Activated CD8-positive, alpha-beta memory T cell treated with anti-CD3 and anti-CD28 coated beads, Interleukin-2, amount 10 ng/mL, durations not matched to agents 7 days and 5 days (primary cell): ENCODE measurements at places on chromosomes 16 and 17.

- no peak overlapping the region for H3K27ac ChIP-seq
- no peaks in the 10 kb centered on the region for H3K4me1 ChIP-seq
- DNase-seq = no peak
- no peaks in the 10 kb centered on the region for H3K36me3 ChIP-seq
Measured at GRCh38 chr17:63262751-63263476, 183.2 kb downstream of the CYB561 start.

DNA sequence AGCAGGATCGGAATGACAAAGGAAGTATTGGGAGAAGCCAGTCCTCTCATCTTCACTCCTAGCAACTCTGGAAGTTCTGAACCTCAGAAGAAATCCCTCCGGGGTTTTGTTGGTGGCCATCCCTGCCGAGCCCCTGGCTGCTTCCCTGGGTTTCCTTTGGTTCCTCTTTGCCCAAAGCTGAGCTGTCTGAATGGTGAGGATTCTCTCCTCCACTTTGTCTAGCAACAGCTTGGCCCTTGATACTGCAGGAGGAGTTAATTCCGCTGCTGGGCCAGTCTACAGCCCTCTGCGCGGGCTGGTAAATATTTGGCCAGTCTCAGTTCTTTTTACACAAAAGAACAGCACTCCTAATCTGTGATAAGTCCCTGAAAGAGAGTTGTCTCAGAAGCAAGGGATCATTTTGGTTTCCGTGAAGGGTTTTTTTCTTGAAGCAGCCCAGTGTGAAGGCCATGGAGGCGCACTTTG, 170.9 kb downstream of the RAB11FIP4 start:
- DNase-seq = no peak
- H3K4me1 ChIP-seq = peaks cover 9% of the 10 kb centered on the region
- H3K27me3 ChIP-seq = peaks cover 35% of the 10 kb centered on the region
- H3K4me3 ChIP-seq = no peak overlapping the region
- no peaks in the 10 kb centered on the region for H3K36me3 ChIP-seq

DNA sequence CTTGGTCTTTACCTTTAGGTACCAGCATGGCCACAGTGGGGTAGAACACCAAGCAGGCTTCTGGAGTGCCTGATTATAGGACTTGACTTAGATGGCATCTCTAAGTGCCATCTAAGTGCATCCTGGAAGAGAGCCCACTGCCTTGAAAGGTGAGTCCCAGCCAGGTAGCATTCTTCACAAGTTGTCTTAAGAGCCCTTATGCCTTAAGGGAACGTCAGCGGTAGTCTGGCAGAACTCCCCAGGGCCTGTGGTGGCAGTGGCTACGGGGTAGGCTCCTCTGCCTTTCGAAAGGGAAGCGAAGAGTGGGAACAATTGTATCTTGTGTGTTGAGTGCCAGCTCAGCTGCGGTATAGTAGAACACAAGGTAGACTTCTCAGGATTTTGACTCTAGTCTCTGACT, 549.0 kb downstream of the HS3ST4 start:
- no peaks in the 10 kb centered on the region for H3K4me1 ChIP-seq
- no peak overlapping the region for H3K27ac ChIP-seq
- no peak overlapping the region for H3K4me3 ChIP-seq
- no peak for DNase-seq
- no peaks in the 10 kb centered on the region for H3K36me3 ChIP-seq

DNA sequence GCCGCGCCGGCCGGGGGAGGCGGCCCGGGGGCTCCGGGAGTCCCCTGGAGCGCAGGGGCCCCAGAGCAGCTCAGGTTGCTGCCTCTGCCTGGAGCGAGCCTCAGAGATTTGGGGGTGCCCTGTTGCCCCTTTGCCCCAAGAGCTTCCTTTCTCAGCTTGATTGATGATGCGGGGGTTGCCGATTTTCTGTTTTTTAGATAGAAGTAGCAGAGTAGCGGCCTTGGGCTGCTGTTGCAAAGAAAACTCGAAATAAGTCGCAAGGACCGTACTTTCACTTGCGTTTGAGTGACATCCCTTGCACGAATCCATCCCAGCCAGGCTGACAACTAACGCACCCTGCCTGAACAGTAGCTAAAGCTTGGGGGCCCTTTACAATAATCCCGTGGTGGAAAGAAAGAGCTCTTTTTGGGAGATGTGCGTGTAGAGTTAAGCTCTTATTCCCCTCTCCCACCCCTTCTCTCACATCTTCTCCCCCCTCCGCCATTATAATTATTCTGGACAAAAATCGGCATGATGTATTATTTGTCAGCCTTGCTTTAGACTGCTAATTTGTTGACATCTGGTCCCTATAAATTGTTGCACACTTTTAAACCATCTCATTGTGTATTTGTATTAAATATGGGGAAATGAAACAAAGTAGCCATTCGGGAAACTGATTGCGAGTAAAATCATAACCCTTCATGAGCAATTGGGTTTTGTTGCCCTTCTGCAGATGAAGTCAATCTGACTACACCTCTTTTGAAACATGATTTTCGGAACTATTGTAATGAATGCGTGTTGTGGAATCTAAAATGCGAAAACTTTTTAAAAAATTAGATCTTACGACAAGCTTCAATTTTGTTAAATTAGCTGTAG, 873 bp downstream of the USP10 start:
- no peaks in the 10 kb centered on the region for H3K27me3 ChIP-seq
- DNase-seq = peak; percentile 69
- peak overlapping the region; percentile 96 for H3K27ac ChIP-seq
- H3K4me1 ChIP-seq = peaks cover 43% of the 10 kb centered on the region

- H3K27ac ChIP-seq = no peak overlapping the region
- DNase-seq = no peak
- no peaks in the 10 kb centered on the region for H3K27me3 ChIP-seq
- H3K4me1 ChIP-seq = no peaks in the 10 kb centered on the region
- no peaks in the 10 kb centered on the region for H3K36me3 ChIP-seq
- no peak overlapping the region for H3K4me3 ChIP-seq
Measured at GRCh38 chr17:54085020-54085419, 262.3 kb downstream of the KIF2B start.

- peak overlapping the region; percentile 98 for H3K27ac ChIP-seq
- peaks cover 25% of the 10 kb centered on the region for H3K4me1 ChIP-seq
- H3K36me3 ChIP-seq = peaks cover 25% of the 10 kb centered on the region
- peak; percentile 31 for DNase-seq
- H3K4me3 ChIP-seq = peak overlapping the region; percentile 84
Measured at GRCh38 chr17:15998031-15998562, 1.4 kb downstream of the ZSWIM7 start.

- no peak overlapping the region for H3K4me3 ChIP-seq
- no peaks in the 10 kb centered on the region for H3K27me3 ChIP-seq
- H3K4me1 ChIP-seq = no peaks in the 10 kb centered on the region
- no peak for DNase-seq
- no peak overlapping the region for H3K27ac ChIP-seq
Measured at GRCh38 chr17:54015734-54016133, 193.0 kb downstream of the KIF2B start.

DNA sequence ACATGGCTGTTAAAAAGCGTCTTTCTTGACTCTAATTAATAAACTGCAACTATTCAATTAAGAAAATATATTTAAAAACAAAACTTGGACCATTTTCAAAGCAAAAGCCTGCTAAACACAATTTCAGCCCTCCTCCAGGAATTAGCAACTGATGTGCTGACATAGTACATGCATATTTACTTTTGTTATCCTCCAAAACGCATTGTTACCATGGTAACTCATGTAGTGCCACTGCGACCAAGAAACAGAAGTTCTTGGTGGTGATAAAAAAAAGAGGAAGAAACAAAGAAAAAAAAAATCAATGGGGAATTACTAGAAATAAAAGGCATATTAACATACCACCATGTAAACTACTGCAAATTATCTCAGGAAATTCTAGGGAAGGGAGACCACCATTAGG, 793.4 kb upstream of the CDH8 start:
- H3K36me3 ChIP-seq = no peaks in the 10 kb centered on the region
- H3K27me3 ChIP-seq = no peaks in the 10 kb centered on the region
- no peak overlapping the region for H3K4me3 ChIP-seq
- H3K27ac ChIP-seq = no peak overlapping the region

DNA sequence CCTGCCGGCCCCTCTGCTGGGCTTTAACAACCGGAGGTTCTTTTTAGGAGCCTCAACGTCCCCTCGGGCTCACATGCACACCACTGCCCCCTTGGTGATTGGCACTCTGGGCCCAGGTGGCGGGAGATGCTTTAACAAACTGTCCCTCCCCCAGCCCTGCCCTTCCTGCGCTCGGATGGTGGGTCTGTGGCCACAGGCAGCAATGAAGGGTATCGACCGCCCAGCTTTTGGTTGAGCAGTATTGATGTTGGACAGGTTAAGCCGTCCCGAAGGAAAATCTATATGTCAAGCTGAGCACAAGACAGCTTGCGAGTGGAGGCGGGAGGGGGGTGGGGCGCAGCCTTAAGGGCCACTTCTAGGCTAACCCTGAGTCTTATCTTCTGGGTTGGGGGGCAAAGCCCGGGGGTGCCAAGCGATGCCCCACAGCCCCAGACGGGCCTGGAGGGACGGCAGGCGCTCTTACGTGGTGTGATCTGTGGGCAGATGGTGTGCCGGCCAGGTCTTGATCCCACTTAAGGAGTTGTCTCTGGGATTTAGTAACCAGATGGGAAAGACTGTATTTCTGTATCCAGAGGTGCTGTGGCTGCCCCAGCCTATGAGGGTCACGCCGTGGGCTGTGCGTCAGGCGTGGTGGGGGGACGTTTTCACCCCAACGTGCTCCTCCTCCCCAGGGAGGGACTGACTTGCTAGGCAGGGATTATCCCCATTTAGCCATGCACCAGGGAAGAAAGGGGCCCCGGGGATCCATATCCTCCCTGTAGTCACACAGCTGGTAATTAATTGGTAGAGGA, 6.2 kb downstream of the GSE1 start:
- no peak for DNase-seq
- H3K4me3 ChIP-seq = no peak overlapping the region
- peaks cover 3% of the 10 kb centered on the region for H3K36me3 ChIP-seq
- H3K27ac ChIP-seq = no peak overlapping the region

DNA sequence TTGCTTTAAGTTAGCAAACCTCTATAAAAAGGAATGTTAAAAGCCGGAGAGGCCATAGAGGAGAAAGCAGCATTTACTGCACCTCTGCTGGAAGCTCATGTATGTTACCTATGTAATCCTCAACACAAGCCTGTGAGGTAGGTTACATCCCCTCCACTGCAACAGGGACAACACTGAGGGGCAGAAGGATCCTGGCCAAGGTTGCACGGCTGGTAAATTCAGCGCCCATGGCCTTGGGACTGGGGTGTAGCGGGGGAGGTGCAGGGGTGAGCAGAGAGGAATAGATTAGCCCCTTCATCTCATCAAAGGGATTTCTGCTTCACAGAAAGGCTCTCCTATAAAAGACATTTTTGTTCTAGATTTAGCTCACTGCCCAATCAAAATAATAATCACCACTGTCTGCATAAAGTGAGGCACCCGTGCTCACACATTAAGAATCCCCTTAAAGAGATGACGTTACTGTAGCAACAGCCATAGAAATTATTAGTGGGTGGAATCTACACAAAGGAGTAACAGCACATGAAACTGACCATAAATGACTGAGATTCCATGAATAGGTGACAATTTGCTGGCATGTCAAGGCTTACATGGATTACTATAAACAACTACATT, 3.3 kb downstream of the ZCCHC14 start:
- H3K27ac ChIP-seq = no peak overlapping the region
- no peaks in the 10 kb centered on the region for H3K36me3 ChIP-seq
- peaks cover 61% of the 10 kb centered on the region for H3K27me3 ChIP-seq

GRCh38 chr17:57311281-57312216, 55.2 kb downstream of the MSI2 start:
- H3K27me3 ChIP-seq = no peaks in the 10 kb centered on the region
- no peak overlapping the region for H3K4me3 ChIP-seq
- no peak for DNase-seq
- H3K4me1 ChIP-seq = no peaks in the 10 kb centered on the region
- peaks cover 8% of the 10 kb centered on the region for H3K36me3 ChIP-seq

- no peak for DNase-seq
- no peak overlapping the region for H3K4me3 ChIP-seq
- peaks cover 10% of the 10 kb centered on the region for H3K36me3 ChIP-seq
- H3K27me3 ChIP-seq = no peaks in the 10 kb centered on the region
- H3K4me1 ChIP-seq = peaks cover 59% of the 10 kb centered on the region
Measured at GRCh38 chr17:67491009-67491680, 114.1 kb downstream of the PITPNC1 start.

GRCh38 chr17:28115046-28115445, 72.6 kb downstream of the NLK start:
- no peak overlapping the region for H3K27ac ChIP-seq
- peaks cover 10% of the 10 kb centered on the region for H3K36me3 ChIP-seq
- no peaks in the 10 kb centered on the region for H3K27me3 ChIP-seq
- no peak overlapping the region for H3K4me3 ChIP-seq

DNA sequence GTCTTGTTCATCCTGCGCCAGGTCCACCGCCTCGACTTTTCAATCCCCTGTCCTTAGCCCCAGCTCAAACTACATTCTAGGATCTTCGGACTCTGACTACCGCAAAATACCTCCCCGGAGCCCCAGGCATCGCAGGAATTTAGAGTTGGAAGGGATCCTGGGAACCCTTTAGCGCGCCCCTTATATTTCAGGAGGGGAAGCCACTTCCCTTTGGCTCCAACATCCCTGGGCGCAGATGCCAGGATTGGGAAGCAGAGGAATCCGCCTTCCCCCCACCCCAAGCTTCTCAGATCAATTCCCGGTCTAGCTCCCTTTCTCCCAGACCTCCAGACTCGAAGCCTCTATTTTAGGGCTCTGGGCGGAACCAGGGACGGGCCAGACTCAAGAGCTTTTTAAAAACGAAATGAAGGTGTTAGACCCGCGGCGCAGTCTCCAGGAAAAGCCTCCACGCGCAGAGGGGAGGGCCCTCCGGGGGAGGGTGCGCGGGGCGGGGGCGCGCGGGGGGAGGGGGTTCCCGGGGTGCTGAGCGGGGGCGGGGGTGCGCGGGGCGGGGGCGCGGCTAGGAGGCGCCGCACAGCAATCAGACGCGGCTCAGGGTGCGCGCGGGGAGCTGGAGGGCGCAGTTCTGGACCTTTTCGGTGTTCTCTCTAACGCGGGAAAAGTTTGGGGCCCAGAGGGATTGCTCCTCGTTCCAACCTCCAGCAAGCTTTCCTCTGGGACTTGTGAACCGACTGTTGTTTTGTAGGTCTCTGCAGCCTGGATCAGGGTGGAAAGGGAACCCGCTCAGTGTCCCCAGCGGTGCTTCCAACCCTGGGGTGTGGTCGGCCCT, 1.6 kb downstream of the AHSP start:
- peaks cover 28% of the 10 kb centered on the region for H3K27me3 ChIP-seq
- no peak for DNase-seq
- H3K27ac ChIP-seq = no peak overlapping the region
- H3K4me3 ChIP-seq = no peak overlapping the region
- H3K4me1 ChIP-seq = no peaks in the 10 kb centered on the region
